ENCODE measurements at places on chromosomes 2 and 18. TPM values are rescaled to one million over a fixed set of nuclear protein-coding genes. Genes with fewer than 3 reads are reported as not detected.

- DNase-seq: no peak
Measured at GRCh38 chr2:68850524-68850923, 20.7 kb downstream of the BMP10 start.

- no peak for DNase-seq
Measured at GRCh38 chr18:23225503-23225902, 90.2 kb downstream of the CABLES1 start.

DNA sequence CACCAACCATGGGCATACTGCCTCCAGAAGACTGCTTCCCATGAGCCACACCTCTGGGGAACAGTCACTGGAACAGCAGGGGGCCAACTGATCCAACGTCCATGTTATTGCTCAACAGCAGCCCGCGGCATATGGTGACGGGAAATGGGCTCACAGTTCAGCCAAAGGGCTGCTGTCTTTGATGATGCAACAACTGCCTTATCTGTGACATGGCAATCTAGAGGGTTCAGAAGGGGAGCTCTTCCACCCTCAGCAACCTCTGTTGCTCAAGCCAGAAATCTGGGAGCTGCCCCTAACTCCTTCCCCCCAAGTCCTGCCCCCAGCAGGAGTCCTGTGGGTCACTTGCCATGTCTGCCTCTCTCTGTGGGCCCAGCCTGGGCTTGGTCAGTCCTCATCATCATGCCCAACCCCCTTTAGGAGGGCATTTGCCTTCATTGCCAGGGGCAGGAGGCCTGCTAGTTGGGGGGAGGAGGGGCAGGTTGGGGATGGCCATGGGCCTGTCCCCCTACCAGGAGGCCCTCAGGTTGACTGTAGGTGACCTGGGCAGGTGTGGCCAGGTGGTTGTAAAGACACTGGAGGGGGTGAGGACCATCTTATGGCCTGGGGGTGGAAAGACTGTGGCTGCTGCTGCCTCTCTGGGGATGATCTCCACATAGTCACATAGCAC, 212.9 kb downstream of the CYP26B1 start:
- peak; percentile 62 for DNase-seq

GRCh38 chr2:240524963-240525718, 32.6 kb downstream of the ANKMY1 start:
- no peak for DNase-seq

DNA sequence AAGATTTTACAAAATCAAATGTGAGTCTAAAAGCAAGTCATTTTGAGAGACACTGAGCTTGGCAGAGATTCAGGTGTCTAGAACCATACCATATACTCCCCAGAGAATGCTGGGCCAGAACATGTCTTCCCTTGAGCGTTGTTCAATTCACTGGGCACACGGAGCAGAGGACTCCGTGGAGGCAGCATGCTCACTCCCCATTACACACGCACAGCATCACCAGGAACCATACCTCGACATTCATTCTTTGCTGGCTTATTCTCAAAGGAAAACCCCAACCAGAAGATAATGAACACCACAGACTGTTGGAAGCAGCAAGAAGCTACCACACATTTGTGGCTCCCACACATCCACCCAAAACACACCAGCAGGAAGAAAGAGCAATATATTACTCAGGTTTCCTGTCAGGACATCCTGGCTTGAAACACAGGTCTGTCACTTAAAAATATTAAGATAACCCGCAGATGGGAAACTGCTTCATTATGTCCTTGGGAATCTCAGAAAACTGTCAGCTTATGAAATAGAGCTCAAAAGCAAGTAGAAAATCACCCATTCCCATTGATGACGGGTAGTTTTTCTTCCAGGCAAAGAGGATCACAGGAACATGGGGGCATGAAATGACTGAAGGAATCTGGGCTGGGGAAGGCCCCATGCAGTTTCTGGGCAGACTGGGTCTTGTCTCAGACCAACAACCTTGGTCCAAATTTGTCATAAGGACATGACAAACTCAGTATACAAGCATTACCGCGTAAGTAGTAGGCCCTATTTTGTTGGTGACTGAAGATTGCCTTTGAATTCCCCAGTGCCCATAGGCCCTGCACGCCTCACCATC, 46.4 kb downstream of the PCBP1 start:
- DNase-seq: no peak

GRCh38 chr2:120469426-120469825, 123.5 kb downstream of the INHBB start:
- DNase-seq: no peak

GRCh38 chr18:26510337-26510736, 38.0 kb downstream of the KCTD1 start:
- DNase-seq: no peak

GRCh38 chr2:111657351-111657975, 226.5 kb downstream of the ANAPC1 start:
- no peak for DNase-seq

DNA sequence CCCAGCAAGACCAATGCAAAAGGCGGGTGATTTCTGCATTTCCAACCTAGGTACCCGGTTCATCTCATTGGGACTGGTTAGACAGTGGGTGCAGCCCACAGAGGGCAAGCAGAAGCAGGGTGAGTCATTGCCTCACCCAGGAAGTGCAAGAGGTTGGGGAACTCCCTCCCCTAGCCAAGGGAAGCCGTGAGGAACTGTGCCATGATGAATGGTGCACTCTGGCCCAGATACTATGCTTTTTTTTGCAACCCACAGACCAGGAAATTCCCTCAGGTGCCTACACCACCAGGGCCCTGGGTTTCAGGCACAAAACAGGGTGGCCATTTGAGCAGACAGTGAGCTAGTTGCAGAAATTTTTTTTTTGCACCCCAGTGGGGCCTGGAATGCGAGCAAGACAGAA, 662.6 kb upstream of the ACVR2A start:
- DNase-seq: no peak

DNA sequence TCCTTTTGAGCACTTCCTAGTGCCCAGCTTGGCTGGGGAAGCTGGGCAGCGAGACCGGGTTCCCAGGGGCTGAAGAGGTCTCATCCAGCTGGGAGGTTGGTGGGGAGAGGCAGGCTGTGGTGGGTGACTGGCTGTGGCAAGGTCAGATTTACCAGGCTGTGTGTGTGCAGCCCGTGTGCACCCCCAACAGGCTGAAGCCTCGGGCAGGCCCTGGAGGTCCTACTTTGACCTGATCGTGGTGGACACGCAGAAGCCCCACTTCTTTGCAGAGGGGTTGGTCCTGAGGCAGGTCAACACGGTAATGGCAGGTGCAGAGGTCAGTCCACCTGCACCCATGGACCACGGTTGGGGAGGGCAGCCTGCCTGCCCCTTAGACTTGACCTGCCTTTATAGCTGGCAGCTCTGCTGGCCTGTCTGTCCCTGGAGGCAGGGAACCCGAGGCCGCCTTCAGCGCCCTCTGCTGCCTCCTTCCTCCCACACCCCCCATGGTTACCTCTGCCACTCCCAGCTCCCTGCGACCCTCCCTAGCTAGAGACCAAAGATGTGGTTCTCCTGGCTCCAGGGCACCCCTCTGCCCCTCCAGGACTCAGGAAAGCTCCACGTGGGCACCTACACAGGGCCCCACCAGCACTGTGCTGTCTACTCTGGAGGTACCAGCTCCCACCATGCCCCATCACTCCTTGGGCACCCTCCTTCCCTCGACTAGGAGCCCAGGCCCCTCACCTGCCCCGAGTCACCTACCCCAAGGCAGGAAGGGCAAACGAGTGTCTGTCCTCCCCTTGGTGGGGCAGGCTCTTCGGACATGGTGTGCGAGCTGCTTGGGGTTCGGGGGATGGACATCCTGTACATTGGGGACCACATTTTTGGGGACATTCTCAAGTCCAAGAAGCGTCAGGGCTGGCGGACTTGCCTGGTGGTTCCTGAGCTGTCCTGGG, 4.0 kb downstream of the NT5DC4 start:
- DNase-seq: no peak

DNA sequence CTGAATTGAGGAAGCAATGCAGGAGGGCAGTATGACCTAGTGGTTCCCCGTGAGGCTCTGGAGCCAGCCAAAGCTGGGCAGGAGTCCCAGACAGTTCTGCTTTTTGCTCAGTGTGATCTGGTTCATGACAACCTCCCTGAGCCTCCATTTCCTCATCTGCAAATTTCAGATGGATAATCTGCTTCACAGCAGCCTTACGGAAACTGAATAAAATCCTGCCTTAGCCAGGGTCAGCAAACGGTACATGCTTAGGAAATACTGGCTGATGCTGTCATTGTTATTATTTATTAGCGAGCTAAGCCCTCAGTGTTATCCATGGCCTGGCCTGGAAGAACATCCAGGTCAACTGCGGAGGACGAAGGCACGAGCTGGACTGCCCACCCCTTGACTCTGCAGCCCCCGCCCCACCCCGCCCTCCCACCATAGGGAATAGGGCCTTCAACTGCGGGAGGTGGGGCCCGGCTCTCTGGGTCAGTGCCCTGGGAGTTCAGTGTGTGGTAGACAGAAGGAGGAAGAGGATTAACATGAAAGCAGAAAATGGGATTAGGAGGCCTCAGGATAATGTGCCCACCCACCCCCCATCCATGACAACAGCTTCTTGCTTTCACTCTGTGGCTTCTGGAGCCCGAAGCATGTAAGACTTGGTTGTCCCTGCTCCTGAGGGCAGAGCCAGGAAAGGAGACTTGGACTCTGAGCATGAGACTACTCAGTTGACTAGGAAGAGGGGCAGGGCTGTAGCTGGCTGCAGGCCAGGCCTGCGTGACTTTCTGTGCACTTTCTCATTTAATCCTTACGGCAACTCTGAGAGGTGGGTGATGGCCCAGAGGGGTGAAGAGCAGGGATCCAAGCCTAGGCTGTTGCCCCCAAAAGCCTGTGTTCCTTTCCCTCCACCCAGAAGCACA, 13.1 kb downstream of the PKDCC start:
- DNase-seq: peak; percentile 61

DNA sequence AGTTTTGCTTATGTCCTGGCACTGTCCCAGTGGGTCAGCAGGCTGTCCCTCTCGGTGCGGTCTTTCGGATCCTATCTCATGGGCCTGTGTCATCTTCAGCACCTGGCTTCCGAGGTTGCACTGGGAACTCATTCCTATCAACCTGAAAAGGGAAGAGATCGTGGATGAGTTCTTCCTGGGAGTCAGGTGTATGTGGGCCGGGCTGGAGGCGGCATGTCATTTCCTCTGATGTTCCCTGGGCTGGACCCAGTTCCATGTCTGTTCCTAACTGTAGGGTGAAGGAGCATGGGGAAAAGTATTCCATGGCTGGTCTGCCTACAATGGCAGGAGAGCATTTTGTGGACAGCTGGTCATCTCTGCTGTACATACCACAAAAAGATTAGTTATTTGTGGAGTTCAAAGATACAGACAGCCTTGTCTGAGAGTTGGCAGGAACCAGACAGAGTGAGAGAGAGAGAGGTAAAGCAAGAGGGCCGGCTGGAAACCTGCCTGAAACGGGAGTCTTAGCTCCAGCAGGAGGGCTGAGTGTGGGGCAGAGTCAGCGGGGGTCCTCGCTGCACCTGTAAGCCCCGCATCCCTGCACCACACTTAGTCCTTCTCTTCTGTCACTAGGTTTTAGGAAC, 25.2 kb downstream of the FAM228A start:
- no peak for DNase-seq

GRCh38 chr2:235658351-235659174, 164.7 kb downstream of the AGAP1 start:
- DNase-seq: no peak

DNA sequence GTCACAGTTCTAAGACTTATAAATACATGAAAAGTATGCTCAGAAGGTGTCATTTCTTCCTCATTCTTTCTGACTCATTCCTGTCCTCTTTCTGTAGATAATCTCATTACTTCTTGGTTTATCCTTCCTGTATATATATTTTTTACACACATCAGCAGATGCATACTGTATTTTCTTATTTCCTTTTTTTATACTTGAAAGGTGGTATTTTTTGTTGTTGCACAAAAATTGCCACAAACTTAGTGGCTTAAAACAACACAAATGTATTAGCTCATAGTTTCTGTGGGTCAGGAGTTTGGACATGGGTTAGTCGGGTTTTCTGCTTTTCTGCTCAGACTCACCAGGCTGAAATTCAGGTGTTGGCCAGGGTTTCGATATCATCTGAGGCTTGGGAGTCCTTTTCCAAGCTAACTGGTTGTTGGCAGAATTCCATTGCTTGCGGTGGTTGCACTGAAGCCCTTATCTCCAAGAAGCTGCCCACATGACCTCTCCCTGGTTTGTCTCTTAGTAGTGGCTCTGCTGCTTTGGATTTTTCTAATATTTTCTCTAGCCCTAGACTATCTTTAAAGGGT, 162.6 kb downstream of the FMNL2 start:
- DNase-seq: no peak

- no peak for DNase-seq
Measured at GRCh38 chr2:193695367-193695766, 1500.6 kb upstream of the TMEFF2 start.

DNA sequence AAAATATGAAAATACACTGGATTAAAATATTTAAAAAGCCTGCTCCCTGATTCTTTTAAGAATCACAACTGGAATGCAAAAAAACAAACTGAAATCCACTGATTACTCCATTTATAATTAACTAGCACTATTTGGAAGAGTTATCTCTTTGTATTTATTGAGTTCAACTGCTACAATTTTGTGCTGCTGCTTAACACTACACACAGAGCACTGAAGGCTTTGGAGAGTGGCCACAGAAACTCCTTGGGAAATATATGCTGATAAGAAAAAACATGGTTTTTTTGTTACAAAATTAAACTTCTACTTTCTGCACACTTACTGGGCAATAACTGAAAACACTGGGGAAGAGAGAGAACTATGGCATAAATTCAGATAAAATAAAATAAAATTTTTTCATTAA, 19.8 kb upstream of the BZW1 start:
- no peak for DNase-seq

CRYGD gene
- total RNA-seq: not detected

CELF4 gene
- total RNA-seq: 0.60 TPM

DYNAP gene
- not detected for total RNA-seq

KLHL41 gene
- total RNA-seq: 163 TPM

CACNB4 gene
- total RNA-seq: 0.25 TPM

CNTNAP5 gene
- not detected for total RNA-seq

INHA gene
- total RNA-seq: 2.4 TPM

BOK gene
- 2.4 TPM for total RNA-seq

RIT2 gene
- not detected for total RNA-seq

AOX1 gene
- total RNA-seq: 3.6 TPM

KCNE4 gene
- 3.1 TPM for total RNA-seq

PAX8 gene
- 0.44 TPM for total RNA-seq

SCN9A gene
- total RNA-seq: 1.4 TPM

INPP1 gene
- total RNA-seq: 15.0 TPM
